ENCODE measurements at places on chromosomes 3 and 15.

GRCh38 chr15:52213206-52213605, 22.0 kb upstream of the GNB5 start:
- DNase-seq = no peak

DNA sequence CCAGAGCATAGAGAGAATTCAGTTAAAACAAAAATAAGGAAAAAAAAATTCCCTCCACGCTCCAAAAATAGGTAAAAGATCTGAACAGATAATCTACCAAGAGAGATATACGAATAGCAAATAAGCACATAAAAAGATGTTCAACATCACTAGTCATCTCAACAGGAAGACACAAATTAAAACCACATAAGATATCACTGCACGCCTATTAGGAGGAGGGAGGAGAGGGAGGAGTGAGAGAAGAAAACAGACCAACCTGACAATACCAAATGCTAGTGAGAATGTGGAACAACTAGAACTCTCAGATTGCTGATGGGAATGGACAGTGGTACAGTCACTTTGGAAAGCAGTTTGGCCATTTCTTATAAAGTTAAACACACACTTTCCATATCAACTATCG, 212.5 kb downstream of the FMN1 start:
- no peak for DNase-seq

GRCh38 chr3:58522759-58523425, 14.1 kb downstream of the ACOX2 start:
- DNase-seq = no peak

DNA sequence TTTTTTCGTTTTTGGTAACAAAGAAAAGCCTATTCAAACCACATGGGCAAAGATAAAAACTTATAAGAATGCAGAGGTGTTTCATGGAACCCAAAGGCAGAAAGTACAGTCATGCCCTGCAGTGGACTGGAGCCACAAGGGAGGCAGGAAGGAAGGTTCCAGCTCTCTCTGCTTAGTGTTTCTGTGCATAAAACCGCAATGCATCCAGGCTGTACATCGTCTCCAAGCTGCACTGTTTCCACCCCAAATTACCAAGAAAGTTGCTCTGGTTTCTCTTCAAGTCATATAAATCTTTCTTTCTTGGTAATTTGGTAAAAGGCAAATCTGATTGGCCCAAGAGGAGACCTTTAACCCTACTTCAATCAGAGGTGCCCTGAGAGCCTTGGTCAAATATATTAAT, 15.8 kb downstream of the TRAT1 start:
- DNase-seq = no peak

GRCh38 chr3:128334086-128334645, 132.5 kb downstream of the DNAJB8 start:
- DNase-seq = no peak

DNA sequence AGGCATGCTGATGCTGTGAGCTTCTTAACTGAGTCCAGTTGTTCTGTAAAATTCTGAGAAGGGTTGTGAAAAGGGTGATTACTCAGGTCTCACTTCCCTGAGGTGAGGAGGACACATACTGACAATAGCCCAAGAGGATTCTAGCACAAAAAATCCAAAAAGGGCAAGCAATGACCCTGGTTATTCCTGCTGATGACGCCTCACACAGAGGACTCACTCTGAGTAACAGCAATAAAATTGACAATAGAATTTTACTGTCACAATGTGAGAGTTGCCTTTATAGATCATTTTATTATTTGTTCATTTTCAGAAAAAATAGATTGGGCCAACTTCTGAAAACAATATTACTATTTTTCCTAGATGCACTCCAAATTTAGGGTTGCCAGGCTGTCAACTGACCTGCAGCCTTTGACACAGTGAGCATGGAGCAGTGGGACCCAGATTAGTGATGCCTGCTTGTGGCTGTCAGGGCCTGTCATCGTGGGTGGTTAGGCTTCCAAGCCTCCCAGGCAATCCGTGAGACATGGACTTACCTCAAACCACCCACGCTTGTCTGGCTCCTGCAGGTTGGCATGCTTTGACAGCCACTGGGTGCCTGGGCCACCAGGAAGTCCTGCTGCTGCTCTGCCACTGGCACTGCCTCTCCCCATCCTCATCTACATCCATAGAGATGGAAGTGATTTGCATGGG, 396.0 kb upstream of the THBS1 start:
- DNase-seq = no peak

DNA sequence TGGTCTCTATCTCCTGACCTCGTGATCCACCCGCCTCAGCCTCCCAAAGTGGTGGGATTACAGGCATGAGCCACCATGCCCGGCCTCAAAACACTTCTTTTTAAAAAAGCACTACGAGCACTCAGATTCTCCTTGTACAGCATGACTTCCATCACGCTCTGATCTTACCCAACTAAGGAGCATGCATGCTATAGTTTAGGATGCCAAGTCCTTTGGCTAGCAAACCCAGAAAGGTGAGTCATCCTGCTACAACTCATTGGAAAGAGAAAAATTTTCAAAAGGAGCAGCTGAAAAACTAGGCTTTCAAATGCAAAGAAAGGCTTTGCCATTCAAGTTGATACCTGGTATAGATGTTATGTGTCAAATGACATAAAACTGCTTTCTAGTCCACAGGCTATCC, 70.3 kb upstream of the PRICKLE2 start:
- DNase-seq = no peak

DNA sequence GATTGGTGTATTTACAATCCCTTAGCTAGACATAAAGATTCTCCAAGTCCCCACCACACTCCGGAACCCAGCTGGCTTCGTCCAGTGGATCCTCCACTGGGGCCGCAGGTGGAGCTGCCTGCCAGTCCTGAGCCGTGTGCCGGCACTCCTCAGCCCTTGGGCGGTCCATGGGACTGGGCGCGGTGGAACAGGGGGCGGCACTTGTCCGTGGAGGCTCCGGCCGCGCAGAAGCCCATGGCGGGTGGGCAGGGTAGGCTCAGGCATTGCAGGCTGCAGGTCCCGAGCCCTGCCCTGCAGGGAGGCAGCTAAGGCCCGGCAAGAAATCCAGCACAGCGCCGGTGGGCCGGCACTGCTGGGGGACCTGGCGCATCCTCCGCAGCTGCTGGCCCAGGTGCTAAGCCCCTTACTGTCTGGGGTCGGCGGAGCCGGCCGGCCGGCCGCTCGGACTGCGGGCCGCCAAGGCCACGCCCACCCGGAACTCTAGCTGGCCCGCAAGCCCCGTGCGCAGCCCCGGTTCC, 3.5 kb upstream of the RNU5B-1 start:
- no peak for DNase-seq

DNA sequence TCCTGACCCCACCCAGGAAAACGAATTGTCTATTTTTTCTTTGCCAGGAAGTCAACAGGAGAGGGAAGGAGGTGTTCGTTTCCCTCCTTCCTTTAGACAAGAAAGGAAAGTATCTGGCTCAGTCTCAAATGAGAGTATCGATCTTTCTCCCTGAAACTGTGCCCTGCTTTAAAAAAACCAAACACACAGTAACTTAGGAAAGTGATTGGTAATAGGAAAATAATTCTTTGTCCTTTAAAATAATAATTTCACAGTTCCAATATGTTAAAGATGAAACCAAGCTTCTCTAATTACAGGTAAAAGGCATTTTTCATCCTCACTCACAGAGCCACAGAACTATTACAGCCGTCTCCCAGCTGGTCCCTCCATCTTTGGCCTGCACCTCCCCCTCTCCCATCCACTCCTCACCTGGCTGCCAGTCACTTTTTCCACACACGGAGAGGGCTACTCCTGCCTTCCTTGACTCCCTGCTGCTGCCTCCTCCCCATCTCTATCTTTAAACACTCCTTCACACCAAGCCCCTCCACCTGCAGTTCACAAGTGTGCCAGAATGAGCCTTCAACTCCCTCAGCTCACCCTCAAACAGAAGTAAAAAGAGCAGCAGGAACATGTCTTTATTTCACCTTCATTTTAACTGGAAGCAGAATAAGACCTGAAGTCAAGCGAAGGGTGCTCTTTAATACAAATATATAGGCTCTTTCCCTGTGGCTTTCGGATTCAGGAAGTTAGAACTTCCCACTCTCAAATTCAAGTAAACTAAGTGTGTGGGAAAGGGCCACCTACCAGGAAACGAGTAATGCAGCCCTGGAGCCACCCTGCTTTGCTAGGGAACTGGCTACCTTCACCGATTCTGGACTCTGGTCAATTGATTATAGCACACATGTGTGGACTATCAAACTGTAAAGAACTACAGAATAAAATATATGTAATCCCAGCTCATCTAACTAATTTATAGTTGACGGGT, 116.4 kb downstream of the SENP2 start:
- DNase-seq = no peak

DNA sequence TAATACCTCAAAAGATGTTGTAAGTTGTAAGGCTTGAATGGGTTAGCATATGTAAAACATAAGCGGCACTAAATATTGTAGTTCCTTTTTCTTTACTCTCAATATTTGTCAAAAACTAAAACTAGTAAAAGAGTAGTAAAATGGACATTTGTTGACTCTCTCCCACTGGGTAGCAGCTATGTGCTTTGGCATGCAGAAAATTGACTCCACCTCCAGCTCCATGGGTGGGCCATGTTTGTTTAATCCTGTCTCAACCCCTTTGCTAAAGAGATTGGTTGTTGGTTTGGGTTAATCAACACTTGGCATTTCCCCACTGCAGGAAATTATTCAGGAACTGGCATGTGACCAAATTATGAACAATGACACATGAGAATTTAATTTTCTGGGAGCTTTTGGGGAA, 114.8 kb downstream of the EOMES start:
- no peak for DNase-seq

GRCh38 chr3:14203521-14204079, 25.0 kb downstream of the LSM3 start:
- no peak for DNase-seq

DNA sequence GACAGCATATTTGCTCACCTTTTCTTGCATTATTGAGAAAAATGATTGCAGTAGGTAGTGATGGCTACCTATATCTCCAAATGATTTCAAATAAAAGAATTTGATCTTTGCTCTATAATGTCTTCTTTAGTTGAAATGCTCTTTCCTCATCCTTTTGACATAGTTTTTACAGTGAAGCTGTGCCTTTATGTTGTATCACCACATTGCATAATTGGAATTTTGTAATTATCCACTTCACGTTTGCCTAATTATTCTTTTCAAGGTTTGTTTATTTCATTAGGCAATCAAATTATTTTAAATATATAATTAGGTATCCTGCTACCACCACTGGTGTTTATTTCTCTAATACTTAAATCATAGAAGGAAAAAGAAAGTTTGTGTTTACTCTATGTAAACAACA, 21.3 kb upstream of the P2RY13 start:
- no peak for DNase-seq

- no peak for DNase-seq
These were observed 18.9 kb downstream of the VGLL4 start for GRCh38 chr3:11624704-11625375.

DNA sequence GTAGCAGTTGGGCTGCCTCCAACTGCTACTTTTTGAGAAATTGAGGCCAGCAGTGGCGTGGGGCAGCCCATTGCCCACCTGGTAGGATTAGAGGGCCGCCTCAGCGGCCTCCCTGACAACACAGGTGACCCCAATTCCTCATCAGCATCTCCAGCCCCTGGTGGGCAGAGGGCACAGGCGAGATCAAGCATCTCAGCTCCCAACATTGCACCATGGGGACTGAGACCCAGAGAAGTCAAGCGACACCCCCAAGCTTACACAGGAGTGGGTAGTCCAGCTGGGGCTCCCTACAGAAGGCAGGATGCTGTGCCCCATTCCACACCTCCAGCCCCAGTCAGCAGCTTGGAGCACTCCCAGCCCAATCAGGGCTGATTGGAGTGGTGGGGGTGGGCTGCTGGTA, 228 bp upstream of the H1-8 start:
- no peak for DNase-seq

DNA sequence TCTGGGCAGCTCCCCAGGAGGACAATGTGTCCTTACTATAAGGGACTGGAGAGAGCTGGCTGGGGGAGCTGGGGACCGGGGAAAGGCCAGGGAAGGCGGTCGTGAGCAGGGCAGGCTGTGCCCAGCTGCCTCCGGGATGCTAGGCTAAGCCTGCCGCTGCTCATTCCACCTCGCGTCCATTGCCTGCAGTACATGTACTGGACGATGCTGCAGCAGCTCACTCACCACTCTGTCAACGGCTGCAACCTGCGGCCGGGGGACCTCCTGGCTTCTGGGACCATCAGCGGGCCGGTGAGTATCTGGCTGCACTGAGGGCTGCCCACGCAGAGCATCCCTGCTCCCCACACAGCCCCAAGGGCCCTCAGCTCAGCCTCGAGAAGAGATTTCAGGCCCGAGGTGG, 27.1 kb downstream of the FAH start:
- DNase-seq = no peak

DNA sequence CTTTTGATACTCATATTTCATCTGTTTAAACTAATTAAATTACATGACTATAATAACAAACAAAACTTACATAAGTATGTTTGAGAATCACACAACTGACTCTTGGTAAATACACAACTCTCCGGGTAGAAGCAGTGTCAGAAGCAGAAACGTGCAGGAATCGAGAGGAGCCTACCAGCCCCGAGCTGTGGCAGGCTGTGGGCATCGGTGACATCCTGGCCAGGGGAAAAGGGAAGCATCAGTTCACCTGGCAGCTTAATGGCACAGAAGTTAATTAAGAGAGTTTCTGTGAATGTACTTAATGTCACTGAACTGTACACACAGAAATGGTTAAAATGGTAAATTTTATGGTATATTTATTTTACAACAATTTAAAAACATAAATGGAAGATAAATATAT, 90.2 kb downstream of the CRTC3 start:
- DNase-seq = no peak

GRCh38 chr3:35929158-35929557, 289.8 kb downstream of the ARPP21 start:
- no peak for DNase-seq

DNA sequence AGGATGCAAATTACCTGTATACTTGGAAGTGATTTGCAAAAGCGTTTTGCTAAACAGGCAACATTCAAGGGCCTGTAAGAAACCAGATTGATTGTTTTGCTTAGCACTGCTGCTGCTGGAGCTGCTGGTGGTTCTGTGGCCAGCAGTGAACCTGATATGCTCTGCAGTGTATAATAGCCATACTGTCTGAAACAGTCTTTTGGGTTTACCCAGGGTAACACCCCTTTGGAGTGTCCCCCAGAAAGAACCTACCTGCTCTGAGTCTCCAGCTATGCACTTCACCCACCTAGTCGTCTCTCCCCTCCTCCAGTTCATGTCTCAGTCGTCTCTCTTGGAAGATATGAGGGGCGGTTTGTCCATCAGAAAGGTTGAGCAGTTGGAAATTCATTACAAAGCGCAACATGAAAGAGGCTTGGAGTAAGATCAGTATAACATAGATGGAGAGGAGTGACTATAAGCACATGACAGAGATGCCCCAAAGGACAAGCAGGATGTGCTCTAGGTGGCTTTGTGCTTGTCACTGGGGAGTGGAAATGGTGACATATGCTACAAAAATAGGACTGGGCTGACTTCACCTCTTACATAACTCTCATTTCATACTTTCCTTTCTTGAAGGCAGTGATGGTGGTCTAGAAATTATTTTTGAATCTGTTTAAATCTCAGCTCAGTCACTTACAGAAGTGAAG, 3.8 kb downstream of the MKRN2 start:
- no peak for DNase-seq

GRCh38 chr15:29681166-29681845, 141.0 kb downstream of the TJP1 start:
- no peak for DNase-seq

All from NK-92 treated with Interleukin-12 subunit alpha and Interleukin-12 subunit beta, amount 100 ng/mL, for 24 hours (cell line).